ENCODE measurements at places on chromosomes 1 and 21.
A peak's percentile ranks its signal among the peaks of the same experiment; 100 is the strongest.

DNA sequence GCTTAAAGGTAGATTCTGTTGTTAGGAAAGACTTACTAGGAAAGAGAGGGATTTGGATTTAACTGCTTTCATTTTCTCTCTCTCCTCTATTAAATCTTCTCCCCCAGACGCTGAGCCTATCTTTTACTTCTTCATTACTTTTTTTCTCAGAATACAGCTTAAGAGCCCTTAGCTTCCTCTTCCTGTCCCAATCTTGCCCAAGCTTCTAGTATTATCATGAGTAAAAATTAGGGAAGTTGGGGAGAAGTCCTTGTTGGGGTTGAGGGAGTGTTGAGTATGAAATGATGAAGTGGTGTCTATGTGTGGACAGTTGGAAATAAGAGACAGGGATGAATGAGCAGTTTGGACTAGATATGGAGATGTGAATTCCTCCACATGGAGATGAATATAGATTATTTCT, 35.0 kb downstream of the ACP6 start:
- no peak for DNase-seq

DNA sequence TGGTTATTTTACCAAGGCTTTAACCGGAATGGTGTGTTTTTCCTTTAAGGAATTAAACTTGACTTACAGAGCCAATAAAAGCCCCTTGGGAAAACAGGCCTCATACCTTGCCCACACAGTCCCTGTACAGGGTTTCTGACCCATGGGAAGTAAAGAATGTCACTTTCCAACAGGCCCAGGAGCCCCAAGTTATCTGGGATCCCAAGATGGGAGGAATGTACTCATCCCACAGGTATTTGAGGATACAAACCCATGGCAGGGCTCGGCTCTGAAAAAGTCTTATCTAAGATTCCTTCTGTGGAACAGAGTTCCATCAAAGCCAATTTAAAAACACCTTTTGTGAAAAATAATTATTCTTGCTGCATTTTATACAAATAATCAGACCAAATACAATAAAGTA, 15.3 kb upstream of the COX20 start:
- DNase-seq = no peak

DNA sequence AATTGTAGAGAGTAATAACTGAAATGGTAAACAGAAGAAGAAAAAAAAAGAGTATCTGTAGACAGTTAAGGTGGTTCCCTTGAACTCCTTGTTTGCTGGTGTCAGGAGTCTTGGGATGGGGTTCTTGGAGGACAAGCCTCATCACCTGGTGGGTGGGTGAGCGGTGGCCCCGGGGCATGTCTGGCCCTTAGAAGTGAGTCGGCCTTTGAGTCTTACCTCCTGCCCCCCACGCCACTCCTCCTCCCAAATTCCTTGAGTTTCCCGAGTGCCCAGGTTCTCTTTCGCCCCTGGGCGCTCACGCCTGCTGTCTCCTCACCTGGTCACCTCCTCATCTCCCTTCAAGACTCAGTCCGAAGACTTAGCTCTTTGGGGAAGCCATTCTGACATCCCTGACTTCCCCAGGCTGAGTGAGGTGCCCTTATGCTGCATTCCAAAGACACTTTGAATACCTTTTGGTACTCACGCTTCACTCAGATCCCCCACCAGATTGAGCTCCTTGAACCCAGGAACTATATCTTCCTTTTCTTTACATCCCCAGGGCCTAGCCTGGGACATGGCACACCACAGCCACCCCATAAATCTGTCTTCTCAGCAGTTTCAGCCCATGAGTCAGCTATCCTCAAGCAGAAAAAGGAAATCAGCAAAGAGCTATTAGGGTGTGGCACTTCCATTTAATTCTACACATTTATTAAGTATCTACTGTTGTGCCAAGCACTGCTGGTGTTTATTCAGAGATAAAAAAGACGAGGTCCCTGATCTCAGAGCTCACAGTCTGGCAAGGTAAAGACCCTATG, 13.5 kb upstream of the IKBKE start:
- DNase-seq = no peak

GRCh38 chr1:245896258-245896657, 610.8 kb downstream of the SMYD3 start:
- DNase-seq = no peak

- no peak for DNase-seq
These were observed 58.8 kb downstream of the CAPZB start for GRCh38 chr1:19426294-19427086.

DNA sequence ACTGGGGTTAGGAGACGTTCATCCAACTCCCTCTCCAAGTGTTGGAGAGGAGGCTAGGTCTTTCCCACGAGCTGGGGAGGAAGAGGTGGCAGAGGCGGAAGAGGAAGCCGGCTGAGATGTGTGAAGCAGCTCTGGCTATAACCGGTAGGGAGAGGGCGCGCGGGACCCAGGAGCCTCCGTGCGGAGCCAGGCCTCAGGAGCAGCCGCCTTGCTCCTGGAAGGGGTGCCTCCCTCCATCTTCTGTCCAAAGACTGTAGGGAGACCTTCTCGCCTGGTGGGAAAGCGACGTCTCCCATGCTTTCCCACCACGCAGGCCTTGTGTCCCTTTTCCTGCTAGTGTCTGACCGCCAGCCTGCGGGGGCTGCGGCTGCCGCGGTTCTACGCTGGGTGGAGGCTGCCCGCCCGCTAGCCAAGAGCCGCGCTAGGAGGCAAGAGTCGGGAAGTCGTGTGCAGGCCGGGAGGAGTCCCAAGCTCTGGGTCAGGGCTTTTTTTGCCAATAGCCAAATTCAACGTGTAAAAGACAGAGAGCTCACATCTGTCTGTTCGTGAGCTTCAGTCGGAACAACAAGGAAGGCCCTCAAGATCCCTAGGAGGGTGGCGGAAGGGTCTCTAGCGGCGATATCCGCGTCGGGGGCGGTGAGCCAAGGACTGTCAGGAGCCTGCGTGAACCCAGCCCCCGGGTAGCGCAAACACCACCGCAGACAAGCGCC, 8.4 kb upstream of the NBPF11 start:
- no peak for DNase-seq

- no peak for DNase-seq
These were observed 469.0 kb upstream of the USP24 start for GRCh38 chr1:55684131-55684650.

DNA sequence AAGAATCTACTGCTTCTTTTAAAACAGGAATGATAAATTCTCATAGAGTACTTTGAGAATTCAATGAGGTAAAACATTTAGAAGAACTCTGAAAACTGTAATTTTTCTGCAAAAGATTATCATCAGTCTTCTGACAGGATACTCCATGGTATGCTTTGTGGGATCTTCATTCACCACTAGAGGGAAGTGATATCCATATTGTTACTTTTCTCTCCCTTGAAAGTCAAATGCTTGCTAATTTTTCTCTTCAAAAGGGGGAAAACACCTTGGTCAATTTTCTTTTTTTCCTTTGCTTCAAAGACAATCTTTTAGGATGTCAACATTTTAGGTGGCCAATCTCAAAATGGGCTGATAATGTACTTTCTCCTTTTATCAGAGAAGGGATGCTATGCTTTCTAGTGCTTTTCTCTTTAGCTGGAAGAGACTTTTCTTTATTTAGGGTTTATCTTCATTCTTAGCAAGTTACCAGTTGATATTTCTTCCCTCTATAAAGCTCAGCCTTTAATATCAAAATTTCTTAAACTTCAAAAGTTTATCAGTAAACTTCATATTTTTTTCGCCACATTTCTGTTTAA, 95.5 kb downstream of the NEGR1 start:
- DNase-seq = no peak

GRCh38 chr21:16154951-16155635, 425.3 kb downstream of the USP25 start:
- no peak for DNase-seq

DNA sequence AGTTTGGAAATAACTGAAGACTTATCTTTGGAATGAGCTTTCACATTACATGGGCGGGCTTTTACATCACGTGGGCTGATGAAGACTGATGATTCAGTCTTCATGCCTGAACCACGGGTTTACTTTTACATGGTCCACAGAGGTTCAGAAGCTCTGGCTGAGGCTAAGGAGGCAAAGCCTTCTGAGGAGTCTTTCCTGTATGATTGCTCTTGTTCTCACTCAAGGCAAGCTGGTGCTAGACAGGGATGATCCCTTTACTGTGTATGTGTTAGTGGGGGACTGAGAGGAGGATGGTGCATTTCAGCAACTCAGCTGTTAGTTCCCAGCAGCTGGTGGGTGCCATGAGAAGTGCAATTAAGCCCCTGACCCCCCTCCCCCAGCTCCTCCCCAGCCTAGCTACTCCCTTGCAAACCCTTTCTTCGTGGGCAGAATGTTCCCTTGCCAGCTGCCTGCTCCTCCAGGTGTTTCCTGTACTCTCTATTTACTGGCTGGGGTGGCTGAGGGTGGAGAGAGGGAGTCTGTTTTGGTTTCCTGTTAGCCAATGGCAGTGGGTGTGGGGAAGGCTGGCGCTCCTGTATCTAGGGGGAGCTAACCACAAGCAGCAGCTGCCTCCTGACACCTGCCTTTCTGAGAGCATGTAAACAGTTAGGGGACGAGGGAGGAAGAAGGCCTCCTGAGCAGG, 15.4 kb downstream of the BTG2 start:
- DNase-seq = peak; percentile 42

DNA sequence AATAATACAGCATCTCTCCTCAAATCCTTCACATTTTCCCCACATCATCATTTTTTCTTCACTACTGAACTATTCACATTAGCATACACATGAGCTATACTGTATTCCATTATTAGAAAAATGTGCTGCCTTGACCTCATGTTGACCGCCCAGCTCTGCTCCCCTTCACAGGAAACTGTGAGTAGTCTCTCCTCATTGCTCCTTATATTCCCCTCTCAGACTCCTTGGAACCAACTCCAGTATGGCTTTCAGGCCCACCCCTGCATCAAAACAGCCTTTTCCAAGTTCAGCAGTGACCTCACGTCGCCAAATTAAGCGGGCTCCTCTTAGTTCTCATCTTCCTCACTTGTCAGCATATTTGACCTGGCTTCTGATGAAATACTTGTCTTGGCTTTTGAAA, 59.2 kb upstream of the SPAG17 start:
- DNase-seq = no peak

- no peak for DNase-seq
These were observed 11.7 kb downstream of the COL18A1 start for GRCh38 chr21:45416620-45417019.

GRCh38 chr1:205680073-205680851, at the start of gene SLC45A3:
TSS of gene SLC45A3 (minus strand) at chr1:205680509. CDS start at chr1:205664656, 15,853 bp downstream.
- DNase-seq = no peak

DNA sequence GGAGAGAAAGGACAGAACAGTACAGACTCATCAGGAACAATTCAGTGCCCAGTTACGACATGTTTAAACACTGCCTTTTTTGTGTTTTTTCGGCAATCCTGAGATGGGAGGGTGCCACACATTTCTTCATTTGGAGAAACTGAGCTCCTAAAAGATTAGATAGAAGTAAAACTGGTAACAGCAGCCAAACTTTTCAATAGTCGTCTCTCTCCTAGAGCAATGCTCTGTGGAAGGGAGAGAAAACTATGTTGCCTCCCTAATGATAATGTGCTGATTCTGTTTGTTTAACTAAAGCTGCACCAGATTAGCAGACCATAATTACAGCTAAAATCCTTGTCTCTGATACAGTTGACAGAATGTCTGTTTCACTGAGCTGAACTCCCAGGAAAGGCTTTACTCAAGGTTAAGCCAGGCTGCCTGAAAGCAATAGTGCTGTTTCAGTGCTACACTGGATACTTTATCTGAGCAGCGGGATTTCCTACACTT, 76.2 kb upstream of the CXADR start:
- DNase-seq = no peak

GRCh38 chr1:169571450-169571849, 14.8 kb downstream of the F5 start:
- no peak for DNase-seq

DNA sequence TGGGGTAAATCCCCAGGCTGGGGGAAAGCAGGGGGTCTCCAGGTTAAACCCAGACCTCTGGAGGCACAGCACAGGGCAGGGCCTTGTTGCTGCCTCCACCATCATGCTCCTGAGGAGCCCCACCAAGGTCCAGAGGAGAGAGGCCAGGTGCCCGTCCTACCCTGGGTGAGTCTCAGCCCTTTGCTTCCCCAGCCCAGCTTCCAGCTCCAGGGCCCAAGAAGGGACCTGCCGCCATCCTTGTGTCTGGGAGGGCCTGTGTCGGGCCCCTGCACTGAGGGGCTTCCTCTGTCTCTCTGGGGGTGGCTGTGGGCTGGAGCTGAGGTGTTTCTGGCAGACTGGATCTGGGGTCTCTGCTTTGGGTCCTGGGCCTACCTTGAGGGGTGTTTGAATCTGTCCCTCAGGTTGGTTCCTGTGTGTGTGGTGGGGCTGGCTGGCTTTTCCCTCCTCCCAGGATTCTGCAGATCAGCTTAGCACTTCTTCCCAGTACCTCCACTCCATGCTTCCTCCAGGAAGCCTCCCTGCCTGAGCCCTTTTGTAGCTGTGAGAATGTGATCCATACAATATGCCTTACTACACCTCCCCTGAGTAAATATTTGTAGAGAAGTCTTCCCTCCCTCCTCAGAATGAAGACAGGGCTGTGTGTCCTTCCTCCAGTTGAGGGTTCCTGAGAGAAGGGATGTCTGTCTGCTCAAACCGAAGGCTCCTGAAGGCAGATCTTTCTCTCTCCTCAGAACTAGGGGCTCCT, 6.2 kb downstream of the GPR3 start:
- no peak for DNase-seq

DNA sequence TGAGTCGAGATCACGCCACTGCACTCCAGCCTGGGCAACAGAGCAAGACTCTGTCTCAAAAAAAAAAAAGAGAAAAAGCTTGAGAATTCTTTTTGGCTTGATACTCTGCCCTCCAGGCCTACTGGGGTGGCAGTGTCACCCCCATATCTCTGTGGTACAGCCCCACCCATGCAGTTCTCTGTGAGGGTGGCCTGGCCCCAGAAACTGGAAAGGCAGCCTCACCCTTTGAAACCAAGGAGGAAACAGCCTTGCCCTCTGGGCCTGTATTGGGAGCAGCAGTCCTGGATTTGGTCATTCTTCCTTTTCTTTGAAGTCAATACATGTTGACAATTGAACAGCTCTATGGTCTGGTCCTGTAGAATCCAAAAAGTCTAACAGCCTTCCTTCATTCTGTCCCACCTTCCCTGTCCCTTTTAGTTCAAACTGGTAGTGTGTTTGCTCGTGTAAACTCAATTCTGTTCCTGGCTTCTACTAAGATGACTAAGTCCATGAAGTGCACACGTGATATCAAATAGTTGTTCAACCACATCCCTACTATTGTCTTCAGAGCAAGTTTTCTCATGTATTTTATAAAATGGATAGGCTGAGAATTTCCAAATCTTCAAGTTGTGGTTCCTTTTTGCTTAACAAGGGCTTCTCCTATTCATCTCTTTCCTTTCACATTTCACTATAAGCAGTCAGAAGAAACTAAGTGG, 13.2 kb downstream of the ST7L start:
- DNase-seq = no peak

Measured in GM19239 (cell line).